Right forelimb (tissue), 1 donor: ENCODE measurements at places on chromosomes 5 and 9.

GRCh38 chr5:150672237-150672883 lies 11.3 kb downstream of the MYOZ3 start:
- peak; percentile 76 for DNase-seq

- DNase-seq = no peak
Measured at GRCh38 chr9:69104830-69105527, 69.1 kb upstream of the TJP2 start.

DNA sequence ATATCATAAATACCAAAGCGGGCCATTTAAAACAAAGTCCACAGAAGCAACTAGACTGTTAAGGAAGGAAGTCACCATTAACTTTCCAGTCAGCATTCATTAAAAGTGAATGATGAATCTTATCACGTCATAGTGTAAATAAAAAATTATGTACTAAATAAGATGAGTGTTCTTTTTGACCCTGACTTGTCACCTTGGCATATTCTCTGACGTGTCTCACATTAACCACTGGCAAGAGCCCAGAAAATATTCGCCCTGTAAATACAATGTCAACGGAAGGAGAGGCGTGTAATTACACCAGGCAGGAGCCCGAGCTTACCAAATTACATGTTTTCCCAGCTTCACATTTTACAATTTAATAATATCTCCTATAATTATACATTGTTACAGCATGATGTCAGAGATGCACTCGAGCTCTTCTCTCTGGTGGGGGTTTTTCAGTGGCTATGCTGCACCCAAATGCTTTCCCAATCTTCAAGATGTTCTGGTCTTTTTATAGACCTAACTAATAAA lies 29.3 kb upstream of the UBE2QL1 start:
- no peak for DNase-seq

GRCh38 chr5:6158974-6159831 lies 219.1 kb downstream of the MED10 start:
- no peak for DNase-seq

DNA sequence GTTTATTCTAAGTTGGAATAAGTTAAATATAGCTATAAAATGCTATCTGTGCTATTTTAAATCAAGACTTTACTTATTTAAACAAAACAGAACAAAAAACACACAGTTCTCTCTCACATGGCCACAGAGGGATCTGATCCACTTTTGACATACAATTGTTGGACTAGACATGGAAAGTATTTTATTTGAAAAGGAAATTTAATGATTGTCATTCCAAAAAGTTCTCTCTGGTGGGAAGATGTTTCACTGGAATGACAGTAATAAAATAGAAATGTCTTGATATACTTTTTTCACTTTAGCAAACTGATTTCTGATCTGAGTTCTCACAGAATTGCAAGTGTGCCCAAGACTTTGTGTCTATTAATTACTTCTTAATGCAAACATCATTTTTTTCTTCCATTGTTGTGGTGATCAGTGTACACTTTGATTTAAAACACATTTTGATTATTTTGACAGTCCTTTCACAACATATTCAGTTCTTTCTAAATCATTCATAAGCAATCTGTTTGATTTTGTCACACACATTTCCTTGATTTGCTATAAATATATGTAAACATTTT lies 30.1 kb upstream of the MINAR2 start:
- DNase-seq = no peak

GRCh38 chr9:32723789-32724325 lies 59.5 kb upstream of the TMEM215 start:
- no peak for DNase-seq

DNA sequence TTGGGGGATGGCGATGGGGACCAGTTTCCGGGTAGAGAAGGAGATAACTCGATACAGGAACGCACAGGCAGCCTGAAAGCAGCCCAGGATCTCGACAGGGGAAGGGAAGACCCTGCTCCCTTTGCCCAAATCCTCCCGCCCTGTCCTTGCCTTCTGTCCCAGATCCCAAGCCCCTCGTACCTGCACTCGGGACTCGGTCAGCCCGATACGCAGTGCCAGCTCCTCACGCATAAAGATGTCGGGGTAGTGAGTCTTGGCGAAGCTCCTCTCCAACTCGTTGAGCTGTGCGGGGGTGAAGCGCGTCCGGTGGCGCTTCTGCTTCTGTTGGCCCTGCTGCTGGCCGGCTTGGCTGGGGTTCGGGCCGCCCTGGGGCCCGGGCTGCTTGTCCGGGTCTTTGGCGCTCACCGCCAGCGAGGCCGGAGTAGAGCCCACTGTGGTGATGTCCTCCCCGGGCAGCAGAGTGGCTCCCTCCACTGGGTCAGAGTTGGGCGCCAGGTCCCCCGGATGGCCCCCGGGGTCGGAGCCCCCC lies 1.8 kb downstream of the OTP start:
- DNase-seq = peak; percentile 50

DNA sequence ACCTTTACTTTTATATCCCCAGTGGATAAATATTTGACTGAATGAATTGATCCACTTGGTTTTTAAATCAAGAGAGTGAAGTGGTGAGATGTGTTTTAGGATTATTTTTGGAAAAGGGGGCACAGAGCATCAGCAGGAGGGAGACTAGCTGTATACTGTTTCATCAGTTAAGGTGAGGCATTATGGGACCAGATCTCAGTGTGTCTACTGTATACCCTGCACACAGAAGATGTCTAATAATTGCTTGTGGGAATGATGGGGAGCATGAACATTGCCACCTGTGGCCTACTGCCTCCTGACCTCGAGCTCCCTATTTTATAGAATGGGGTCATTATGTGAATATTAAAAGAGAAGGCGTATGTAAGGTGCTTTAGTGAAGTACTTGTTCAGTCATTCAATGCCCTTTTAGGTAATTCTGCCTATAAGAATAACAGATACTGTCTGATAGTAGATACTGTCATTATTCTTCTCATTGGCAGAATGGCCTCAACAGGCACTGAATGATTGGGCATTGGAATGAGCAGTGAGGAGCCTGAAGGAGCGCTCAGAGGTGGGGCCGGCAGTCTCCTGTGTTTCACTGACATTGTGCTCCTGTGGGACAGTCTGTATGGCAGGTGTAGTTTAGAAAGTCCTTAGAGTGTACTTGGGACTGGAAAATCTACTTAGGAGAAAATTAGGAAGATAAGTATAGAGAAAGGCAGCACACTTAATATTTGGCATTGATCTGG lies 47.4 kb upstream of the FAM120AOS start:
- DNase-seq = no peak

DNA sequence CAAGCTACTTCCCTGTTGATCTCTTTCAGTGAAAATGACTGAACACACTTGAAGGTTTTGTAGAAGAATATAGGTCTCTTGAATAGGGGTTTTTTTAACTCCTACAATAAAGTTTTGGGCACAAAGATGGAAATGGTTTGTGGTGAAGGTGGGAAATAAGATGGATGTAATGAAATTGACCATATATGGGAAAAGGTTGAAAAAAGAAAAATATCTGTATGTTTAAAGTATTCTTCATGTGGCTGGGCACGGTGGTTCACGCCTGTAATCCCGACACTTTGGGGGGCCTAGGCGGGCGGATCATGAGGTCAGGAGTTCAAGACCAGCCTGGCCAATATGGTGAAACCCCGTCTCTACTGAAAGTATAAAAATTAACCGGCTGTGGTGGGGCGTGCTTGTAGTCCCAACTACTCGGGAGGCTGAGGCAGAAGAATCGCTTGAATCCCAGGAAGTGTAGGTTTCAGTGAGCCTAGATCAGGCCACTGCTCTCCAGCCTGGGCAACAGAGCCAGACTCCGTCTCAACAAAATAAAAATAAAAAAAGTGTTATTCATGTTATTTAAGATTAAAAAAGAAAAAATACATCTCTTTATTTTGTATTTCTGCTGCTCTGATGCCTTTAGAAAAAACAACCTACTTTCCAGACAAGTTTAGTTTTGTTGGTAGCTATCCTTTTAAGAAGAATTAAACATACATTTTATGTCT lies 2.2 kb downstream of the RBM27 start:
- DNase-seq = no peak

DNA sequence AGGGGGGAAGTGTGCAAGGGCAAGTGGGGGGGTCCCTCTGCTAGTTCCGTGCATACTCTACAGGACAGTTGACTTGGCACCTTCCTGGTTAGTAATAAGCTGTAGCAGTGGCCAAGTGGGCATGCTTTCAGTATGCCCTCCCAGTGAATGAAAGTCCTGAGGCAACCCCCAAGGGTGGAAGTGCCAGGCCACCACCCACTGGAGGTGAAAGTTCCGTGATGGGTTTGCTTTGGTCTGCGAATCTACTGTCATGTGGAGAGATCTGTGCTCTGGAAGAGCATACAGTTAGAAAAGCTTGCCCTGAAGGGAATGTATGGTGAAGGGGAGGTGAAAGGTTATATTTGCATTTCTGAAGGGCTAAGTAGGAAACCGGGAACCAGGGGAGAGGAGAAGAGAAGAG lies 10.3 kb downstream of the FXN start:
- DNase-seq = no peak

- DNase-seq = no peak
Measured at GRCh38 chr5:92580814-92581213, 1000.2 kb downstream of the NR2F1-AS1 start.

DNA sequence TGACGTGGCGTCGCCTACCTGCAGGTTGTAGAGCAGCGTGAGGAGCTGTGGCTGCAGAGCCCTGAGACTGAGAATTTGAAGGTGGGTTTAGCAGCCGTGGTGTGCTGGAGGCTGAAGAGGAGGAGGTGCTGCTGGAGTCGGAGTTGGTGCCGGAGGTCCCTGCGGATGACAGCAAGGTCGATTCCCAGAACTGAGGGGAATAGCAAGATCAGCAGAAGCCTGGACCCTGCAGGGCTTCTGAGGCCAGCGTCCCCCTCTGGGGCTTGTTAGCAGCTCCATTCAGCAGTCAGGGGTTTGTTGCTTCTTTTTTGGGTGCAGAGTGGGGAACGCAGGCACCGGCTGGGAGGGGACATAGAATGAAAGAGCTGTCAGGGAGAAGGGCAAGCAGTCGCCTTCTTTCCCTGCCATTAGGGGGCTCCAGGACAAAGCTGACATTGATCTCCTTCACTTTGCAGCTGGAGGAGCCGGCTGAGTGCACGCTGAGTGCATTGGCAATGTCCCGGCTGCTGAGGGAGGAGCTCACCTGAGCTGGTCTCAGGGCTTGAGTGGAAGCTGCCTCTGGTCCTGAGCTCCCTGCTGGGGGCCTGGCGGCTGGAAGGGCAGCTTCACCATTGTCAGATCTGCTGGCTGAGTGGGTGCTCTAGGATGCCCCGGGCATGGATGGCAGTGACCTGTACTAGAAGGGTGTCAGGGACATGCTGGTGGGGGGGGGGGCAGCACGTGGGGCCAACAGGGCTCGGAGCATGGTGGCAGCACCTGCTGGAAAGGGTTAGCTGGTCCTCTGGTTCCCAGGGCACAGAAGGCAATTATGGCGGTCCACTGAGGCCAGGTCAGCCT lies 20.8 kb downstream of the OBP2B start:
- DNase-seq = no peak

DNA sequence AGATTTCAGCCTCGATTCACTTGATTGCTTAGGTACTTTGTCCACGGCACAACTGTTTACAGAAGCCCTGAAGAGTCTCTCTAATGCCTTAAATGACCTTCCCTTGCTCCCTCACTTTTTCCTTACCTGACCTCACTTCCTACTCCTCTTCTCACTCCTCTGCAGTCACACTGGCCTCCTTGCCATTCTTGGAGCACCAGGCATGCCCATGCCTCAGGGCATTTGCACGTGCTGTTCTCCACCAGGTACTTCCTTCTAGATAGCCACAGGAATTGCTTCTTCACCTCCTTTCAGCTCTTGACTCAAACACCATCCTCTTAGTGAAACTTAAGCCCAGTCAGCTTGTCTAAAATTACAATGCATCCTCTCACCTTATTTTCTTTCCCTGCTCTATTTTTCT lies 52.4 kb upstream of the TRAF1 start:
- DNase-seq = no peak

DNA sequence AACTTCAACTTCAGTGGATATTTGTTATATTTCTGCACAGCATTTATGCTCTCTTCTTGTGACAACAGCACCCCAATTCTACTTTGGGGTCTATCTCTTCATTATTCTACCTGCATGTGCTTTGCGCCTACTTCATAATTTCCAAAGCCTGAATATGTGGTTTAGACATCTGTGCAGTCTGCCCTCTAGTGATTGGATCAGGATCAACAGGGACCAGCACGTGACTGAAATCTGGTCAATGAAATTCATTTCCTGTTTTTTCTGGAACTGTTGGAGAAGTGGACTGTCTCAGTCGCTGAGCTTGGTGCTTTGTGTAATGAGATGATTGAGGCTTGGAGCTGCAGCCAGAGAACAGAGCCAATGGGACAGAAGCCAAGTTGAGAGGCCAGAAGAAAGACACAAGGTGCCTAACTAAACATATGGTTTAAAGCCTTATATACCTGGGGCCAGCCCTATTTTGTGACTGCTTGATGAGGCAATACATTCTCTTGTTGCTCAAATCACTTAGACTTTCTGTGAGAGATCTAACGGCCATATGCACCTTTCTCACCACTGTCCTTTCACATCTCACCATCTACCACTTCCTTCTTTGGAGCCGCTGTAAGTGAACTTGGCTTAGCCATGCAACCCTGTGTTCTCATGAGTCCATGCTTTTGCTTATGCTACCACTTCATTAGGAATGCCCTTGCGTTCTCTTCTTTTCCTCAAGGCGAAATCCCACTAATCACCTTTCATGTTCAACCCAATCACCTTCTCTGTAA lies 68.8 kb upstream of the PPP2R2B start:
- DNase-seq = no peak

GRCh38 chr9:6415266-6415665 lies 2.3 kb downstream of the UHRF2 start:
- no peak for DNase-seq

GRCh38 chr9:90945336-90945735 lies 143.7 kb downstream of the SYK start:
- no peak for DNase-seq

- no peak for DNase-seq
Measured at GRCh38 chr5:178234121-178234749, 1.6 kb upstream of the PHYKPL start.

DNA sequence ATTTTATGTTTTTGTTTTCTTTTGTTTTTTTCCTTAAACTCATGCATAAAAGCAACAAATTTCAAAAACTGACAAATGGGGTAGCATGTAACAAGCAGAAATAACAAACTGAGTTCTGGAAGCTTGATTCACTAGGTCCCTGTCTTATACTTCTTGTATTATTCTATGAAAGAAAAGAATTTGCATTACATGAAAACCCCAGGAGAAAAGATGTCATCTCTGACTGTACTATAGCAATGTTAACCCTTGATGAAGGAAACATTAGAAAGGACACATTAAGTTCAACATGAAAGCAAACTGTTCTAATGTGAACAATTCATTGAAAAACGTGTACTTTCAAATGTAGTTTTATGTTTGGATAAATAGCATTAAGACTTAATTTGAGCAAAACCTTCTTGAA lies 9.2 kb downstream of the RAB14 start:
- no peak for DNase-seq

- DNase-seq = no peak
Measured at GRCh38 chr9:35688558-35689541, 875 bp downstream of the TPM2 start.

- DNase-seq = peak; percentile 44
Measured at GRCh38 chr9:16312116-16312515, 558.4 kb downstream of the BNC2 start.

GRCh38 chr5:88826646-88827585 lies 56.1 kb downstream of the MEF2C start:
- no peak for DNase-seq
